CD4-positive, alpha-beta T cell treated with Interleukin-17A for 4 hours (primary cell): ENCODE measurements at places on chromosomes 16 and 17.

GRCh38 chr17:37717627-37718323 is 27.1 kb downstream of the HNF1B start:
- no peak for DNase-seq

DNA sequence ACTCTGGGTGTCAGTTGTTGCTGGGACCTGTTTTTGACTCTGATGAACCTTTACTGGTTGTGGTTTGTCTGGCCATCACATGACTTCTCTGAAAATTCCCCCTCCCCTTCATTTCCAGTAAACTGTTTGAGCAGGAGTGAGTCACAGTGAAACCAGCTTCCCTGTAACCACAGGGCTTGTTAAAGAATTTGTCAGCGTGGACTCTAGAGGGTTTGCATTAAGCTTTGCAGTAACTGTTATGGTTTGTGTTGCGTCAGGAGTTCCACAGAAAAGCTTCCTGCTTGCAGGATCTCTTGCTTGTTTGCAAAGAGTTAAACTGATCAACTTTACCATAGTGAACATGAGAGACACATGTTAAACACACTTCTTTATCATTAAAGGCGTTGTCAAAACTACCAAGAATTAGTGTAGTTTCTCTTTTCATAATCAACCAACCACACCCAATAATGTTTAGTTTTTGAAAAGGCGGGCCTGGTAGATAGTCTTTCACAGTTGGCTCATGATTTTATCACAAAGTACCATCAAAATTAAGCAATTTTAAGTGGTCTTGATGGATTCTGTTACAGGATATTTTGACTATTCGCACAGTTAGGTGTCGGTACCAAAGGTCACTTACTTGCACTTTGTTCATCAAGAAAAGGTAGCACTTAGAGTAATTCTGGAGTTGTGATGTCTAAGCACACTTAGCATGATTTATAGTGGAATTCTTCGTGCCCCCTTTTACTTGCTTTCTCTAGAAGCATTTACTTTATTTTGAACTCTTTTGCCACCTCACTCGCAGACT is 79.3 kb downstream of the VMP1 start:
- DNase-seq = peak; percentile 72

DNA sequence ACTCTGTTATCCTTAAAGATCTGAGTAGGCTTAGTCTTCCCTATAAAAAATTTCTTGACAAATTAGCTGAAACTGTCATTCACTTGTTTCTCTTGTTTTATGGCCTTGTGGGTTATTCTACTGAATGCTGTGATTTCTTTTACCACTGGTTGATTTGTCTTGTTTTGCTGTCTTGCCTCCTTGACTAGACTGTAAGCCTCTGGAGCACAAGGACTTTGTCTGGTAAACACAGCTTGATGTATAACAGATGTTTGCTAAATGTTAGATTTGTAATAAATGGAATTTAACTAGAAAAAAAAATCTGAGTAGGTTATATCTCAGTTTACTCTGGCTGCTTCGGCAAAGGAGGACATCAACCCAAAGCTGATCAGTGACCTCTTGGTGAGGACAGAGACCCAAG is 21.6 kb downstream of the VAC14 start:
- DNase-seq = no peak

GRCh38 chr17:21678393-21679081 is 13.8 kb upstream of the KCNJ18 start:
- DNase-seq = no peak

- DNase-seq = peak; percentile 79
Observed at GRCh38 chr17:39209317-39210092, 9.4 kb downstream of the RPL19 start.

- no peak for DNase-seq
Observed at GRCh38 chr17:80212511-80212910, 7.6 kb downstream of the SGSH start.

- peak; percentile 54 for DNase-seq
Observed at GRCh38 chr16:82671741-82672140, 45.0 kb downstream of the CDH13 start.

DNA sequence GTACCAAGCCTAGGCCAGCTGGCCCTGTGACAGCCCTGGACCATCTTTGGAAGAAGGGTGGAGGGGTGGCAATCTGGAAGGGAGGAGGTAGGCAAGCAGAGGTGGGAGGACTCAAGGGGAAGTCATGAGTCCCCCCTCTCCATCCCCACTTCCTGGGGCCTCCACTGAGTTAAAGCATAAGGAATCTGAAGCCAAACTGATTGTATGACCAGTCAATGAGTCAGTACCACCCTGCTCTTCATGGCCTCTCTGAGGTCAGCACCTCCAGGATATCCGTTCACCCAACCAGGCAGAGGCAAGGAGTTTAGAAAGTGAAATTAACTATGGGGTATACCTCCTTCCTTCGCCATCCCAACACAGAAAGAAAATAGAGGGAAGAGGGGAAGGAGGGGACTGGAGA is 272.7 kb downstream of the SOX9 start:
- no peak for DNase-seq

DNA sequence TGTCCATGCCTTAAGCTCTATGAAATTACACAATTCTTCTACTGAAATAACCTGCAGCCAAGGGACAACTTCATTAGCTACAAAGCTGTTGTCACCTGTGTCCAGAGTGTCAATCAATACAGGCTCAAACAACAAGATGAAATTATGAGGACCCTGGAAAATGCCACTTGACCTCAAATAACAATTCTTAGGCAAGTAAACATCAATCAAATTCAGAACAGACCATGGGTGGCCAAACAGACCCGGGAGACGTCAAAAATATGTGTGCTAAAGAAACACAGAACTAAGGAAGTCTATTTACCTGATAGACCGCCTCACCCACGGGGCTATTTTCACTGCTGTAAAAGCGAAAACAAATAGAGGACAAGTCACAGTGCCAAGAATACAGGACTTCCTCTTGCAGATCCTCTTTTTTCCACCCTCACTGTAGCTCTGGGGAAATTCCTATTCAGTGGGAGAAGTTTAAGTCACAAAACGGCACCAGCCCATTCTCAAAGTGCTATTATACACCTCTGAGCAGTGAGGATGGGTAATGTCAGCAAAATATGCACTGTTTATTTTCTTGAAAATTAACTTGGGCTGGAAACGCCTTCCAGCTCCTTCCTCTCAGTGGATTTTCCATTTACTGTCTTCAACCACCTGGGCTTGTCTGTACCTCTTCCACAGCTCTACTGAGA is 2.7 kb downstream of the LITAF start:
- DNase-seq = peak; percentile 41

- no peak for DNase-seq
Observed at GRCh38 chr16:90010676-90011507, 8.4 kb downstream of the DBNDD1 start.

GRCh38 chr17:45792995-45793755 is 9.1 kb downstream of the CRHR1 start:
- no peak for DNase-seq

GRCh38 chr17:14004927-14005620 is 64.2 kb upstream of the COX10 start:
- no peak for DNase-seq

DNA sequence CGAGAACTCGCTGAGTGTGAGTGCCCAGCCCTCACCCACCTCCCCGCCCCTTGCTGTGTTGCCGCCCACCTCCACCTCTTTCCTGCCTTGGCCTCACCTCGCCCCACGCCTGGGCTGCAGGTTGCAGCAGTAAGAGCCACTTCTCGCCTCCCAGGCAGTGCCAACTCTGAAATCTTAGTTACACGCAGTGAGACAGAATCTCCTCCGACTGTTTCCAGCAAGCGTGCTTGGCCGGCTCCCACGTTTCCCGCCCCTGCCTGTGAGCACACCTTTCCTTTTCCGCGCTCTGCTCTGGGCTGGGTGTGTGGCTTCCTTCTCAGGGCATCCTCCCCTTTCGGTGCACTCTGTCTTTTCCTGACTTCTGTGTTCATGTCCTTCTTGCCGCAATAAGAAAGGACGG is 5.7 kb downstream of the ENGASE start:
- no peak for DNase-seq

GRCh38 chr16:88651276-88651988 is 579 bp upstream of the CYBA start:
- DNase-seq = peak; percentile 75

DNA sequence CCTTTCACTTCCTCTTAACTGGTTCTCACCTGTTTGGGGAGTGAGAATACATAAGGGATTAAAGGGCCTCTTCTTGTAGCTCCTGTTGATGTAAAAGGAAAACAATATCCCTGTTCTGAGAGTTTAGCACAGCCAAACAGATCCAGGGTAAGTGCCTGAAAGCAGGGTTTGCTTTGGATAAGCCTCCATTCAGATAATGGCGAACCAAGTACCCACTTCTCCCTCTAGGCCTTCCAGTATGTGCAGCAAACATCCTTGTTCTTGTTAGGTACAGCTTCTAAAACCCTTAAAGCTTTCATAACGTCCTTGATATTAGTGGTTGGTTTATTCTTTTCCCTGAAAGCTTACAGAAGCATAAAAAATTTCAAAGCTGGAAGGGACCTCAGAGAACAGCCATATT is 130.6 kb upstream of the DNAH9 start:
- no peak for DNase-seq

DNA sequence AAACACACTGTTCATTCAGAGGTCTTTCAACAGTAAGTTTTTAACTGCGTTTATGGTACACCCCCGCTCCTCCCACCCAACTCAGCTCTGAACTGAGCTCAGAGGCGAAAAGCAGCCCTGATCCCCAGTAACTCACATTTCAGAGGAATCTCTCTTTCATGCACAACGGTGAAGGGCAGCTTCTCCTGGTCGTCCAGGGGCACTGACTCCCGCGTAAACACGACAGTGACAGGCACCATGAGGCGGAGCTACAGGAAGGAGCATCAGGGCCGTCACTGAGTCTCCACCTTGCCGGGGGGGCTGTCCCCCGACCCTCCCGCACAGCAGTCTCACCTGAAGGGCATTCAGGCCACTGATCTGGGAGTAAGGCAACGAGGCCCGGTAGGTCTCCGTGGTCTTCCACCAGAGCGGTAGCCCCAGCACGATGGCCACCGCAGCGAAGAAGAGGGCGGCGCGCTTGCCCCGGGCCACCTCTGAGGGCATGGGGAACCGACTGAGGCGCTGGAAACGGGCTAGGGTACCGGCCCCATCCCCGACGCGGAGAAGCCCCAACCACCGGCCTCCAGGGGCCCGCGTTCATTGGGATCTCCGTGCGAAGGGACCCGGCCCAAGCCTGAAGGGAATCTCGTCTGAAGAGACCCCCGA is 486 bp downstream of the PIGS start:
- peak; percentile 64 for DNase-seq

DNA sequence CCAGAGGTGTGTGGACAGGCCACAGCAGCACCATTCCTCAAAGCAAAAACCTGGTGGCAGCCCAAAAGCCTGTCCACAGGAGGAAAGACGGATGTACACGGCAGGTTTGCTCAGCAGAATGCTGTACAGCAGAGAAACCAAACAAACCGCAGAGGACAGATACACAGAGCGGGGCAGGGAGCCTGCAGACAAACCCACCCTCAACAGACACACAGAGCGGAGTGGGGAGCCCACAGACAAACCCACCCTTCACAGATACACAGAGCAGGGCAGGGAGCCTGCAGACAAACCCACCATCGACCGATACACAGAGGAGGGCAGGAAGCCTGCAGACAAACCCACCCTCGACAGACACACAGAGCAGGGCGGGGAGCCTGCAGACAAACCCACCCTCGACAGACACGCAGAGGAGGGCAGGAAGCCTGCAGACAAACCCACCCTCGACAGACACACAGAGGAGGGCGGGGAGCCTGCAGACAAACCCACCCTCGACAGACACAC is 53.0 kb upstream of the METRNL start:
- DNase-seq = no peak

DNA sequence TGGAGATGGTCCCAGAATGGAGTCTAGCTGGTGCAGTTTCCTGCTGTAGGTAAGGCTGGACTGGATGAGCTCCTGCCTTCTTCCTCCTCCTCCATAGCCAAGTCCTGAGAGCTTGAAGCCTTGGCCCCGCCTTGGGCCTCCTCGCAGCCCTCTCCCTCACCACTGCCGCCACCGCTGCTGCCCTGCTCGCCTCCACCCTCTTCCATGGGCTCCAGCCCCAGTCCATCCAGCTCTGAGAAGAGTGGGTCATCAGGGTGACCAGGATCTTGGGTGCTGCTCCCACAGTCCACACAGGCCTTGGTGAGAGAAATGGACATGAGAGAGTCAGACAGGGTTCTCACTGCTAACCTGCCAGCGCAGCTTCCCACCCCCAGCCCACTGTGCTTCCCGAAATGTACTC is 11.2 kb downstream of the PER1 start:
- DNase-seq = no peak

DNA sequence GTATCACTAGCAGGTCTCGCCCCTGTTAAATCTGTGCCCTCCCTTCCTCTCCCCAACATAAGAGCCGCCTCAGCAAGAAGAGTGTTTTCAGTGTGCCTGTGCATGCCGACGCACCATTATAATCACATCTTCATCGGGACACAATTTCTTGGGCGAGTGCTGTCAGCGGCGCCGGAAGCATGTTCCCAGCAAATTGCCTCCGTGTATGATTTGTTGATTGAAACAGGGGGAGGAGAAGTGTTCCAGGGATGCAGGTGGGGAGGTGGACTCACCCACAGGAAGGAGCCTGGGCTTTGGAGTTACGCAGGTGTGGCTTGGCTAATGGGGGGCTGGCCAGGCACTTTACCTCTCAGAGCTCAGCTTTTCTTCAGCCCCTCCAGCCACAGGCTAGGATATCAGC is 53.6 kb downstream of the SPACA3 start:
- DNase-seq = no peak
